Cerebellar nuclear complex (tissue), 1 donor: ENCODE measurements at places on chromosomes 11 and 22.

GRCh38 chr11:12757416-12757815 is 83.2 kb downstream of the TEAD1 start:
- no peak for DNase-seq

DNA sequence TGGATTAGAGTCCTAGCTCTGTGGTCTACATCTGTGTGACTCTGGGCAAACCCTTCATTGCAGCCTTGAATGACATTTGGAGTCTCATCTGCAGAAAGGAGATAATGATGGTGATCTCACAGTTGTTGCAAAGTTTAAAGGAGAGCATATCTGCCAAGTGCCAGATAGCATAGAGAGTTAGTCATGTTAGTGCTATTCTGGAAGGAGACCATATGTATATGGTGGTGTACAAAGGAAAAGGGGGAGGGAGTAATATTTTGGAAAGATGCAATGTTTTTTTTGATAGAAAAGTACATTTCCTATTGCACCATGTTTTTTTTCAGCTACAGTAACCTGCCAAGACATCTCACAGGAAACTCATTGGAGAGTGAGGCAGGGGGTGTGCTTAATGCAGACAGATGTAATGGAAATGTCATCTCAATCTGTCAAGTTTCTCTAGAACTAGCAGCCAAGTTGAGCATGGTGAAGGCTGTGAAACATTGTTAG is 92.1 kb upstream of the NARS2 start:
- no peak for DNase-seq

GRCh38 chr11:133950874-133951326 is 5.9 kb downstream of the IGSF9B start:
- DNase-seq, result no peak

DNA sequence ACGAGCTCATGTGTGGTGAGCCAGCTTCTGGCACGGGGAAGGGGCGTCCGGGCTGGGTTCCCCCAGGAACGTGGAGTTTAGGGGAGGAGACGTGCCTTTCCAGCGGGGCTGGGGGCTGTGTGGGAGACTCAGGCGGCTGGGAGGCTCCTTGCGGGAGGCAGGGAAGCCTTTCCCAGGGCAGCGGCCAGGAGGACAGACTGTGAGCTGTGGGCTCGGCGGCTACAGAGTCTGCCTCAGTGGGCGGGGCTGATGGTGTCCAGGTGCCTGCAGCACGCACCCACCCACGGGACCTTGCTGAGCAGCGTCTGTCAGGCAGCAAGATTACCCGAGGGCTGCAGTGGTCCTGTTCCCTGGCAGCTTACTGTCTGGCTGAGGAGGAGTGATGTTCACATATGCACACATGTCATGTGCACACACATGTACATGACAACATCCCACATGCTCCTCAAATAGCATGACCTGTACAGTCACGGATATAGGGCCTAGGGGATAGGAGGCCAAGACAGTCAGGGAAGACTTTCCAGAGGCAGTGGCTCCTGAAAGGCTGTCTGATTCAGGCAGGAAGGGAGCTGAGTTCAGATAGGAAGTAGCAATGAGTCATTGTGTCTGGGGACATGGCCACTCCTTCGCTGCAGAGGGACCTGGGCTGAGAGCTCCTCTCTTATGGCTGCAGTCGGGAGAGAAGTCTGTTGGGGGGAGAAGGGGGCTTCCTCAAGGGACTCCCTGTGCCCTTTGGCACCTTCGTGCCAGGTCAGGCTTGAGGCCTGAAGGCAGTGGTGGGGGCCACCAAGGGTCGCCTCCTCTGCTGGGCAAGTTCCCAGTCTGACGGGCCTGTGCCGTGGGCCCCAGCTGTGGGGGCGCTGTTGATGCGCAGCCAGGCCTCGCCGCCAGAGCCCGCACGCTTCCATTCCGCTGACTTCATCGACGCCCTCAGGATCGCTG is 23.3 kb upstream of the PPP6R3 start:
- no peak for DNase-seq

DNA sequence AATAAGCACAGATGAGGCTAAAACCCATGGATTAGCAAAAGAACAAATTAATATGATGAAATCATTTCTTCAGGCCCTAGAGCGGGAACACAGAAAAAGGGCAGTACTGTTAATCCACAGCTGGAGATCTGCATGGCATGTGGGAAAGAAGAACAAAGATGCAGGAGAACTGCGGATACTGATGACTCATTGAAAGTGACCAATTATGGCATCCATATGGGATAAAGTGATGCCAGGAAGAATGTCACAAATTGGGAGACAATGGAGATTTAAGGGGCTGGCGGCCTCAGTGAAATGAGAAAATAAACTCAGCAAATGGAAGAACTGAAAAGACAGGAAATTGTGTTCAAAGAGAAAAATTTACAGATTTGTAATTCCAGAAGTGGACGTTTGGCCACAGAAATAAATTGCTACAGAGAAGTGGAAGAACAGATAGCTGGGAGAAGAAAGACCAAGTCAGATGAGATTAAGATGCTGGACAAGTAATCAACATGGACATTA is 39.4 kb downstream of the SIK3 start:
- DNase-seq, result no peak

DNA sequence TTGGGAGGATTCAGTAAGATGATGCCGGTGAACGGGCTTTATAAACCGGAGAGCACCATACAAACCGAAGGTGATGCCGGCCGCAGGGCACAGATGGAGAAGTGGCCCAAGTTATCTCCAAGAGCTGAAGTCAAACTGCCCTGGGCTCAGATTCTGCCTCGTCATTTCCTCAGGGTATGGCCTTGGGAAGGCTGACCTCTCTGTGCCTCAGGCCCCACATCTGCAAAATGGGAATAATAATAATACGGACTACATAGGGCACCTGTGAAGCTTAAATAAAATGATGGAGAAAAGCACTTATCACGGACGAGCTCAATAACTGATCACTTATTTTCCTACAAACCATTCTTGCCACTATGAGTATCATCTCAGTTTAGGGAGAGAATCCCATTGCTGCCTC is 29.9 kb downstream of the DSCAML1 start:
- no peak for DNase-seq

- DNase-seq, result peak; percentile 96
Observed at GRCh38 chr22:38923463-38924346, 33.7 kb upstream of the APOBEC3A start.

DNA sequence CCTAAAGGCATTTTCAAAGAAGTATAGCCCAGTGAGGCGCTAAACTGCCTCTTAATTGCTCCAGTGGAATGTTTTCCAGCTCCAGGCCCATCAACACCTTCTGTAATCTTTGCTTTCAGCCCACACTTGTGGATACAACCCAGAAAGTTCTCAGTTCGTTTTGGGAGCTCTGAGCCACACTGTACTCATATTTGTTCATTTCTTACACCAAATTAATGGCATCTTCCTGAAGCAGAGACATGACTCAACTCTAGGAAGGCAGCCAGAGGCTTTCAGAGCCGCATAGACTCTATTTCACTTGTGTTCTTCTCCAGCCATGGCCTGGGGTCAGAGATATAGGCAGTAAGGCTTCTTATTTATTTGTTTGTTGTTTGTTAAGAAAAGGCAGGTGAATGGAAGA is 175.5 kb upstream of the NCAM1 start:
- DNase-seq, result no peak

GRCh38 chr11:21811572-21811971 is 381.3 kb upstream of the ANO5 start:
- no peak for DNase-seq

GRCh38 chr11:1217151-1217550 is 5.7 kb upstream of the MUC5B start:
- DNase-seq, result no peak

- no peak for DNase-seq
Observed at GRCh38 chr11:73347067-73347466, 29.1 kb upstream of the RELT start.

DNA sequence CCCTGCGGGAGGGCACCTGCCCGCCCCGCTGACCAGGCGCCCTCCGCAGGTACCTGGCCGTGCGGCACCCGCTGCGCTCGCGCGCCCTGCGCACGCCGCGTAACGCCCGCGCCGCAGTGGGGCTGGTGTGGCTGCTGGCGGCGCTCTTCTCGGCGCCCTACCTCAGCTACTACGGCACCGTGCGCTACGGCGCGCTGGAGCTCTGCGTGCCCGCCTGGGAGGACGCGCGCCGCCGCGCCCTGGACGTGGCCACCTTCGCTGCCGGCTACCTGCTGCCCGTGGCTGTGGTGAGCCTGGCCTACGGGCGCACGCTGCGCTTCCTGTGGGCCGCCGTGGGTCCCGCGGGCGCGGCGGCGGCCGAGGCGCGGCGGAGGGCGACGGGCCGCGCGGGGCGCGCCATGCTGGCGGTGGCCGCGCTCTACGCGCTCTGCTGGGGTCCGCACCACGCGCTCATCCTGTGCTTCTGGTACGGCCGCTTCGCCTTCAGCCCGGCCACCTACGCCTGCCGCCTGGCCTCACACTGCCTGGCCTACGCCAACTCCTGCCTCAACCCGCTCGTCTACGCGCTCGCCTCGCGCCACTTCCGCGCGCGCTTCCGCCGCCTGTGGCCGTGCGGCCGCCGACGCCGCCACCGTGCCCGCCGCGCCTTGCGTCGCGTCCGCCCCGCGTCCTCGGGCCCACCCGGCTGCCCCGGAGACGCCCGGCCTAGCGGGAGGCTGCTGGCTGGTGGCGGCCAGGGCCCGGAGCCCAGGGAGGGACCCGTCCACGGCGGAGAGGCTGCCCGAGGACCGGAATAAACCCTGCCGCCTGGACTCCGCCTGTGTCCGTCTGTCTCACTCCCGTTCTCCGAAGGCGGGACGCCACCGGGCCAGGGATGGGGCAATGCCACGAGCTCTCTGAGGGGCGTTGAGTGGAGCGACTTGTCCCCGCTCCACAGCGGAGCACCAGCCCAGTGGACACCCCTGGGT is 1.8 kb downstream of the GALR3 start:
- DNase-seq, result no peak

DNA sequence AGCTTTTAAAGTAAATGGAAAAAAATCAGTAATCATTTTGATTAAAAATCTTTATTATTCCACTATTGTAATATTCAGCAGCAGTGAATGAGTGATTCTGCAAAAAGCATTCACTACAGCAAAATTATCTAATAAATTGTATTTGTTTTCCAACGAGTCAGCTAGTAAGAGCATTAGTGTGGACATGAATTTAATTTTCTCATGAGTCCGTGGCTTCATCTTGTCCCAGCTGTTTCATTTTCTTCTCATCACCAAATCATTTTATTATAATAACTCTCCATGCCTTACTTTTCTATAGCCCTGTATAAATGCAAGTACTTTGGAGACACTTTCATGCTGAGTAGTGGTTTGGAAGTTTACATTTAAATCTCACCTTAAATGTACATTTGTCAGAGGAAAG is 66.2 kb downstream of the FANCF start:
- no peak for DNase-seq

GRCh38 chr11:102560555-102561011 is 30.0 kb upstream of the MMP7 start:
- DNase-seq, result no peak

DNA sequence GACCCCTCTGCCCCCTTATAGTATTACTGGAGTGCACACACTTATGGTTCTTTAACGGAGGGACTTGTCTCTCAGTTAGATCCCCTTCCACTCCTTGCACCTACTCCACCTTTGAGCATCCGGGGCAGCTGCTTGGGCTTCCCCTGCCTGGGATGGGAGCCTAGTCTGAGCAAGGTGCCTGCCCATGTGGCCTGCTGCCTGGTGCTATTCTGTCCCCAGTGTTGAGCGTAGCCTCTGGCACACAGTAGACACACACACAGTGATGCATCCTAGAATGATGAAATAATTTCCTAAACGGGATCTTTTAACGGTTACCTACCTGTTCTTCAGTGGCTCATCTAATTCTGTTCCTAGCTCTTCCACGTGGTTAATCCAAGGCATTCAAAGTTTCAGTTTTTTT is 22.4 kb downstream of the PPFIA1 start:
- no peak for DNase-seq

- peak; percentile 59 for DNase-seq
Observed at GRCh38 chr11:75453916-75454655, 21.1 kb upstream of the KLHL35 start.

DNA sequence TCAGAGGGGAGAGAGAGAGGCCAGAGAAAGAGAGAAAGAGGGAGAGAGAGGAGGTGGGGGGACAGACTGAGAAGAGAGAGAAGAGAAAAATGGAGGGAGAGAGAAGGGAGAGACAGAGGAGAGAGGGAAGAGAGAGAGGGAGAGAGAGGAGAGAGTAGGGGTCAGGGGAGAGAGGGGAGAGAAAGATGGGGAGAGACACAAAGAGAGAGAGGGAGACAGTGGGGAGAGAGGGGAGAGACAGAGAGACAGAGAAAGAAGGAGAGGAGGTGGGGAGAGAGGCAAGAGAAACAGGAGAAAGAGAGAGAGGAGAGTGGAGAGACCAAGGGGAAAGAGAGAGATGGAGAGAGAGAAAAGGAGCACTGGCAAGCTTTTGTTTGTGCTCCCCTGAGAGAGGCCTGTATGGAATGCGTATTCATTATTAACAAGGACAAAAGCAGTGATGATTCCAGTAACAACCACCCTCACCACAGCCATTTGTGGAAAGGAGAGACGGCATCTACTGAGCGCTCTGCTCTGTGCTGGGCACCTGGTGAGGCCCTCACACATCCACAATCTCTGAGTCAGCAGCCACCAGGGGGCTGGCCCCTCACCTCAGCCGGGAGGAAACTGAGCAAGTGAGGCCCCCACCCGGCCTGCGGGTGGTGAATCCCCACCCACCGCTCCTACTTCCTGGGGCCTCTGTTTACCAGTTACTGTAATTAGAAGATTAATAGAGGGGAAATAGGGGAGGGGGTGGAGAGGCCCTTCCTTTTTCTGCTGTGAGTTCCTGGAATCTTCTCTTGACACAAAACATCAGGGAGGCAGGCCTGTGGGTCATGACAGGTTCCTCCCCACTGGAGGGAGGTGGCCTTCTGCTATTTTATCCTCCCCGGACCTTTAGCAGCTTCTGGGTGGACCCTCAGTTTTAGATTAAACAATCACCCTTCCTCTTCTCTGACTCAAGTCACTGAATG is 14.6 kb upstream of the MIAT start:
- DNase-seq, result no peak

GRCh38 chr22:23514322-23515038 is 65.6 kb downstream of the IGLL1 start:
- no peak for DNase-seq

- DNase-seq, result no peak
Observed at GRCh38 chr11:86148345-86148747, 79.5 kb upstream of the PICALM start.

GRCh38 chr11:96241331-96241841 is 101.6 kb downstream of the MAML2 start:
- DNase-seq, result no peak

DNA sequence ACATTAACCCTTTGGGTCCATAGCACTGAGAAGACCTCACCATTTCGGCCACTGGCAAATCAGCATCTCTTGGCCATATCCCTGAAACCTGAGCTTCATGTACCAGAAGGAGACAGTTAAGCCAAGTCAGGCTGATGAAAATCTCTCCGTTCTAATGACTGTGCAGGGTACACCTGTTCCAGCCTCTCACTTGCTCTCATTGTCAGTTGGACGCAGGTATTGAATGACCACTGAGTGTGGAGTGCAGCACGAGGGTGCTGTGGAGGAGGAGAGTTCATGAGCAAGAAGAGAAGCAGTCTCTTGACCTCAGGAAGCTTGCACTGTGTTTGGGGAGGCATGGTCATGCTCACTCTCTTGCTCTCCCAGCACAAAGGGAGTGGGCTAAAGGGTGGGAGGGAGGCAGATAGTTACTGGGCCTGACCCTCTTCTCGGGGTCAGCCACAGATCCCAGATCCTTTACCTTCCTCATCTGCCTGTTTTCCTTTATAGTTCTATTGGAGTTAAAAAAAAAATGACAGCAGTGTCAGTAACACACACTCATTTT is 65.2 kb downstream of the ZBTB16 start:
- DNase-seq, result no peak
